Germinal center (tissue), 1 donor: ENCODE measurements at places on chromosomes 7 and 10.

- no peak for DNase-seq
These were observed 476.5 kb upstream of the IGFBP3 start for GRCh38 chr7:46397591-46397990.

- DNase-seq = no peak
These were observed 155.4 kb downstream of the NRP1 start for GRCh38 chr10:33179067-33179466.

GRCh38 chr7:6725003-6725402 lies 18.3 kb upstream of the ZNF12 start:
- DNase-seq = peak; percentile 68

GRCh38 chr7:129774359-129774758 lies 162.8 kb downstream of the NRF1 start:
- DNase-seq = no peak

DNA sequence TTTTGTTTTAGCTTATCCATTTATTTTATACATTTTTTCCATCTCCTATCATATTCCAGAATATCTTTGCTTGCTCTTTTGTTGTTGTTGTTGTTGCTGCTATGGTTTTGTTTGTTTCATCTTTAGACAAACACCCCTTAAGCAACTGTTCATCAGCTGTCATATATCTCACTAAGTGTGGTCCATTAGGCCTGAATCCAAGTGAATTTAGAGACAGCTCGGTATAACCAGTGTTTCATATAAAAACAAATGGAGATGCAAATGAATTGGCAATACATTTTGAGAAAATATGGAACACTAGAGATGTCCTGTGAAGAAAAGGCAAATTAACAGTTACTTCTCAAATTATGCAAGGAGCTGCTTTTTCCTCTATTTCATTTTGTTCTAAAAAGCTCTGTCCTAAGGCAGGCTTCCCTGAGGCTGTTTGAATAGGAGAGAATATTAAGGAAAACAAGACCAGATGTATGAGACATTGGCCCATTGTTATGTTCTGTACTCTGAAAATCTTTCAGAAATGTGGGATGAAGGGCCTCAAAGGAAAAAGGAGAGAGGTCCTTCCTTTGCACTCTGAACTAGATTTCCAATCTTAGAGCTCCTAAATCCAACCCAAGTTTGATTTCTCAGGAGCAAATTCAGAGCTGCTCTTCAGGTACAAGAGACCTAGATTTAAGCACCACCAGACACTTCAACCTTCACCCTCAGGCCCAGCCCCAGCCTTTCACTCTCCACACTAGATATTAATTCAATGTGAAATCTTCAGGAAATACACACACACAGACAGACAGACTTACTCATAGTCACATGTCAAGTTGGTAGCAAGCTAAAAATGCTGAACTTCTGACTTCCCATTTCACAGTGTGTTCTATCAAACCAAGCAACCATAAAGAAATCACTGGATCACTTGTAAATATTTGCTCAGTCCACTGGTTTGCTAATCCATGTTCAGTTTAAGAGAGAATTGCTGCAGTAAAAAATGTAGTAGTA lies 5.4 kb downstream of the TFEC start:
- DNase-seq = no peak

DNA sequence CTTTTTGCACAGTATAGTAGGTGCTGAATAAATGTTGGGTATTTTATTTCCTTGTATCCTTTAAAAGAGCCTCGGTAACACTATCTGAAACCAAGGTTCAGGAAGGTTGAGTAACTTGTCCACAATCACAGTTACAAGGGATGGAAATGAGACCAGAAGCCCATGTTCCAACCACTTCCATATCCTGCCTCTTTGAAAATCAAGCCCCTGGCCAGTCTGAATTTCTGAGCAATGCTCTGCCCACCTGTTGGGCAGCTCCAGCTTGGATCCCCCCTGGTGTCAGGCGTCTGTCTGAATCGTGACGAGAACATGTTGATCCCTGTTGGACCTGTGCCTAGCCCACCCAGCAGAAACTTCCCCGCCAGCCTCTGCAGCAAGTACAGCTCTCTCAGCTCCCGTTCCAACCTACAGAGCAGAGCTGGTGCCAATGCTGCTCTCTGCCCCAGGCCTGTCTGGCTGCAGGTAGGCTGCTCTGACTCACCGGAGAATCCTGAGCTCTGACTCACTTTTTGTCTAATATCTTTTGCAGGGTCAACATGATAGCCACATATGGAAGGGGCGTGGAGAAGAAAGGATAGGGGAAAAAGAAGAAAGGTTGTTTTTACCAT lies 595.5 kb downstream of the INHBA start:
- no peak for DNase-seq

GRCh38 chr10:50552771-50553535 lies 70.8 kb downstream of the SGMS1 start:
- no peak for DNase-seq

- DNase-seq = peak; percentile 76
These were observed 128.0 kb downstream of the ZMIZ1 start for GRCh38 chr10:79196470-79197461.

DNA sequence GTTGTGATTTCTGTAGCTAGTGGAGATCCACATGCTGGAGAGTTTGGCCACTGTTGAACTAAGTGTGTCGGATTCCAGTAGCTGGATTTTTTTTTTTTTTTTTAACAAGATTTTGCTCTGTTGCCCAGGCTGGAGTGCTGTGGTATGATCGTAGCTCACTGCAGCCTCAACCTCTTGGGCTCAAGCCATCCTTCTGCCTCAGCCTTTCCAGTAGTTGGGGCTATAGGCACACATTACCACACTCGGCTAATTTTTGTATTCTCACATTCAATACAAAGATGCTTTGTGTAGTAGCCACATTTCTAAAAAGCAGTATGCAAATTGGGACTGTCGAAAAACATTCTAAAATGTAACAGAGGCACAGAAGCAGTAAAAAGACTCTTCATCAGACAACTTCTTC lies 63.5 kb downstream of the RABGEF1 start:
- DNase-seq = no peak

DNA sequence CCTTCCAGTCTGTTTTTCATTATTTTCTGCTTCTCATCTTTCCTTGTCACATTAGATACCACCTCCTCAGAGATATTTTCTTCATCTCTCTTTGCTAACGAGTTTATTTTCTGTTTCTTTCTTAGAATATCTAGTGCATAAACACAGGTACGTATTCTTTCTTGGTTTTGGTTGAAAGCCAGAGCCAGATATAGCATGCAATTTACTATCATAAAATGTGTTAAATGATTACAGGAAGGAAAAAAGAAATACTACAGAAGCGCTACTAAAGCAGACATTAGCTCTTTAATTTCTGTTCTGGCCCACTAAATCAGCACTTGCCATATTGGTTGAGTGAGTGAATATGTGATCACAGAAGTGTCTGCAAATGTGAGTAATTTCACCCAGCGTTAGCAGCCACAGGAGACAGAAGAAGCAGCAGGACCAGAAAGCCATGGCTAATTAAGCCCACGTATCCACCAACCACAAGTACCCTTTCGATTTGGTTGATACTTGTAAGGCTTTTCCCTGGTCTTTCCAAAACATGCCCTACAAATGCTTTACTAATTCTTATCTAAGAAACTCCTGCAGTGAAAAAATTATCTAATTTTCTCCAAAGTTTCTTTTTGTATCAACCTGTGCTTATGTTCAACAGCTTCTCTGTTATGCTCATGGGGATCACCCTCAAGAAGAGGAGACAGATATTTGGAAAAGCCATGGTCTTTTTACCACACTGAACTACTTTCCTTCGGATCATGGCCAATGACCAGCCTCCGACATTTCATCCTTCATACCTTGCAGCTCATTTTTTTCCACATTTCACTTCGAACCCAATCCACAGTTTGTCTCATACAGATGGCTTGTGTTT lies 23.1 kb upstream of the MACC1 start:
- DNase-seq = no peak

- DNase-seq = no peak
These were observed 376.2 kb upstream of the SEMA3C start for GRCh38 chr7:81294897-81295515.

GRCh38 chr7:18474944-18475343 lies 20.6 kb upstream of the HDAC9 start:
- DNase-seq = no peak

DNA sequence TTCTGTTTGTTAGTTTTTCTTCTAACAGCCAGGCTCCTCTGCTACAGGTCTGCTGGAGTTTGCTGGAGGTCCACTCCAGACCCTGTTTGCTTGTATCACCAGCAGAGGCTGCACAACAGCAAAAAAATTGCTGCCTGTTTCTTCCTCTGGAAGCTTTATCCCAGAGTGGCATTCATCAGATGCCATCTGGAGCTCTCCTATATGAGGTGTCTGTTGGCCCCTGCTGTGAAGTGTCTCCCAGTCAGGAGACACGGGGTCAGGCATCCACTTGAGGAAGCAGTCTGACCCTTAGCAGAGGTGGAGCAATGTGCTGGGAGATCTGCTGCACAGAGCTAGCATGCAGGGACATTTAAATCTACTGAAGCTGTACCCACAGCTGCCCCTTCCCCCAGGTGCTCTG lies 26.7 kb upstream of the CROT start:
- DNase-seq = no peak

- no peak for DNase-seq
These were observed 23.4 kb upstream of the LIPA start for GRCh38 chr10:89274928-89275327.

DNA sequence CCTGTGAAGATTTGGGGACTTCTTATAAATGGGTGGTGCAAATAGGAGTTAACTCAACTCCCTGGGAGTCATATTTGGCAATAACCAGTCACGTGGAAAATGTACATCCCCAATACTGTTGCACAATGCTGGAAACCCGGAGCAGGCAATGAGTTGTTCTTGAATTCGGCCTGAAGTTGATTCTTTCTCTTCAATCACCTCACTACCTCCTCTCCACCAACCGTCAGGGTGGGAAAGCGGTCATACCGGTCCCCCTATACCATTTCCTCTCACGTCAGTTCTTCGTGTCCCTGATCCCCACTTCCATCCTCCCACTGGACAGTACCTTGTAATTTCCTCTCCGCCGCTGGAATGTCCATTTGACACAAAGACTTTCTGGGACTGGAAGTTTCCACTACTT lies 2.8 kb downstream of the GIMAP5 start:
- DNase-seq = no peak
